ENCODE measurements at places on chromosomes 5 and 9. TPM values are rescaled to one million over a fixed set of nuclear protein-coding genes. Genes with fewer than 3 reads are reported as not detected.

Gene SMU1
- total RNA-seq: 16.1 TPM

Gene SPINK4
- not detected for total RNA-seq

Gene ISL1
- total RNA-seq: not detected

Gene DAB2
- total RNA-seq: 38.2 TPM

Gene MEIKIN
- total RNA-seq: not detected

Gene NMUR2
- not detected for total RNA-seq

GRCh38 chr5:548256-548655, 24.0 kb upstream of the SLC9A3 start:
- no peak overlapping the region for H3K4me3 ChIP-seq
- no peaks in the 10 kb centered on the region for H3K4me1 ChIP-seq
- H3K27ac ChIP-seq: no peak overlapping the region
- no peaks in the 10 kb centered on the region for H3K36me3 ChIP-seq
- no peak for DNase-seq

DNA sequence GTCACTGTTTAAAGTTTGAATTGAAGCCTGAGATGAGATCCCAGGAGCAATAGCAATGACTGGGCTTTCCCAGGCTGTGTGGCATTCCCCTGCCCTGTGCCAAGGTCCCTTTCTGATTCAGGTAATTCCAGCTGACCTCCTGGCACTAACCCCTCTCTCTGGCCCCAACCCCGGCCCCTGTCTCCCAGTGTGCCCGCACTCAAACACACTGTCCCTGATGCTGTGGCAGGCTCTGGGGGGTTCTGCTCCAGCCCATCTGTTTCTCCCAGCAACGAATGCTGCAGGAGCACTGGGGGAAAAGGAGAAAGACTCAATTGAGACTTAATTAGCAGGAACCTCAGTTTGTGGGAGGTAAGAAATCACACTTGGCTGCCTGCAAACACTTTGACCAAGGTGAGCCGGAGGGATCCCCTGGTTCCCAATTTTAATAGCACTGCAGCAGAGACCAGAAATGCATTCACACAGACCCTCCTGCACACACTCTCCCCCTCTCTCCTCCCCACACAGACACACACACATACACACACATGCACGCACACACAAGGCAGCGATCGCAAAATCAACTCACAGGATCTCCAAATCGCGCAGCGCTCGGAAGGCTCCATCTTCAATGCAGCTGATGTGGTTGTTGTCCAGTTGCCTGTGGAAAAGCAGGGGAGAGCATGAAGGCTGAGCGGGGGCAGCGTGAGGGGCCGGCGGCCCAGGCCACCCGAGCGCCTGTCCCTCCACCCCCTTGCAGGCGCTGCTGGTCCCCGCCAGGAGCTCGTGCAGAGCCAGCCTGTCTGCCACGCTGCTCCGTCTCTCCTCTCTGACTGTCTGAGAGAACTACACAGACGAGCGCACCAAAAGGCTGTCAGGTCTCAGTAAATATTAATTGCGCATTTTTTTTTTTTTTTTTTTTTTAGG, 265.1 kb upstream of the PANK3 start:
- no peak overlapping the region for H3K27ac ChIP-seq
- no peak for DNase-seq
- H3K27me3 ChIP-seq: no peaks in the 10 kb centered on the region
- no peaks in the 10 kb centered on the region for H3K4me1 ChIP-seq
- no peaks in the 10 kb centered on the region for H3K36me3 ChIP-seq

DNA sequence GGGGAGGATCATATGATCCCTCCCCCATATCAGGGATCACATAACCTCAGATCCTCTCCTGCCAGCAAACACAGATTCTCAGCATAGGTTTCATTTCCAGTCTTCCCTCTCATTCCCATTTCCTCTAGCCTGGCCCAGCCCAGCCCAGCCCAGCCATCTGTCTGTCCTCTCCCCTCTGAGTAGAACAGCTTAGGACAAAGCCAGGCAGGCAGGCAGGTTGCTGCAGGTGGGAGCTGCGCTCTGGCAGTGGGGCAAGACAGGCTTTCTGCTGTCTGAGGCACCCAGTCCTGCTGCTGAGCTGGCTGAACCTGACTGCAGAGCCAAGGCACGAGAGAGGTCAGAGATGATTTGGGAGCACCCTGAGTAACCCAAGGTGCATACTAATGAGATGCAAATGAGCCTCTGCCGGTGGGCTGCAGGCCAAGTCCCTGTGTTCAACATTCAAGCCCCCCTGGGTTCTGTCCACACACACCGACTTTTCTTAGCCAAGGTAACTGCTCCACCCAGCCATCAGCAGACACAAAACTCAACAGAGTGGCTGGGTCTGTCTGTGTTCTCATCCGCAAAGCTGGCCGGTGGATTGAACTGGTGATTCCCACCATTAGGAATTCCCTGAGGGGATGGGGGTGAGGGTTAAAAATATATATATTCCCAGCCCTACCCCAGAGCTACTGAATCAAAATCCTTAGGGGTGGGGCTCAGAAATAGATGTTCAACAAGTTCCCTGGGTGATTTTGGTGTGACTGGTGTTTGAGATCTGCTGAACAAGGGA, 9.1 kb downstream of the FAT2 start:
- DNase-seq: no peak
- H3K4me1 ChIP-seq: no peaks in the 10 kb centered on the region
- H3K27ac ChIP-seq: no peak overlapping the region
- no peaks in the 10 kb centered on the region for H3K36me3 ChIP-seq
- no peak overlapping the region for H3K4me3 ChIP-seq

- H3K27ac ChIP-seq: no peak overlapping the region
- no peaks in the 10 kb centered on the region for H3K27me3 ChIP-seq
- DNase-seq: no peak
These were observed 27.3 kb downstream of the F2RL2 start for GRCh38 chr5:76595755-76596481.

DNA sequence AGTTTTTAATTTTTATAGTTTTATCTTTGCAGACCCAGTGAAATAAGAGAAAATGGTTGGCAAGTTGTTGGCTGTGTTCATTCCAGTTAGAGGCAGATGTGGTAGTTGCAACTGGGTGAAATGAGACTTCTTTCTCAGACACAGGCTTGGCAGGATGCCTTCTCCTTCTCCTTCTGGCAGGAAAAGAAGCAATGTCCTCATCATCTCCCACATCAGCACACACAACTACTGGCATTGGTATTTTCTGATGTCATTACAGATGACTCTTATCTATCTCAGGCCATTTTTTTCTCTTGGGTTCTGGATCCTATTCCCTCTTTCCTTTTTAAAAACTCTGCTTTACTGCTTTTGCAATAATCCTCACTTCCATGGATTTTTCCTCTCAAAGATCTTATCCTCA, 103.3 kb upstream of the EDIL3 start:
- H3K27ac ChIP-seq: peak overlapping the region; percentile 24
- H3K4me3 ChIP-seq: no peak overlapping the region
- no peaks in the 10 kb centered on the region for H3K27me3 ChIP-seq
- H3K4me1 ChIP-seq: no peaks in the 10 kb centered on the region

DNA sequence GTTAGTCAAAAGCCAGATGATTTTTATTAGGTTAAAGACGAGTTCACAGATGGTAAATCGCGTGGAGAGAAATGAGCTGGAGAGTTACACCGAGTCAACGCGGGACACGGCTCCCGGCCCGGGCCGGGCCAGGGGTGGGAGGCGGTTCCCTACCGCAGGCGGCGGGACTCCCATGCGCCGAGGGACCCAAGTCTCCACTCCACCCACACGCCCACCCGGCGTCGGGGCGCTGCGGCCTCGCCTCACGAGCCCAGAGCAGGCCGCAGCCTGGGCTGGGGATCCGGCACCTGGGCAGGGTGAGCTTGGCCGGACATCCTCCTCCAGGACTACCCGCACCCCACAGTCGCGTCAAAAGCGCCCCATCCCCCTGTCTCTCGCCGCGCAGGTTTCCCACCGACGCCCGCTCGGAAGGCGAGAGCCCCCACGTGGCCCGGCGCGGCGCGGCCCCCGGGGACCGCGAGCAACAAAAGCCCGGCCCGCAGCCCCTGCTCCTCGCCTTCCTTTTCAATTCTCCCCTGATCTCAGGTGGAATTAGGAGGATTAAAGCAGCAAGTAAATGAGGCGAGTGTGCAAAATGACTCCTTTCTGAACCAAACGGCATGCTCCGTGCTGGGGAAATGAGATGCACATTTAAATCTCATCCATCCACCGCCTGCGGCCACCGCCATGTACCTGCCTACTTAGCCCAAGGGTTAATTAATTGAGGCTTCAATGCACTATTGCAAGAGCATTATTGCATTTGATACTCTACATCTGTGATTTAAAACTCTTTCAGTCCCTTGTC, 196.5 kb upstream of the TBCA start:
- H3K36me3 ChIP-seq: no peaks in the 10 kb centered on the region
- H3K4me3 ChIP-seq: peak overlapping the region; percentile 39
- H3K27ac ChIP-seq: no peak overlapping the region
- peaks cover 57% of the 10 kb centered on the region for H3K27me3 ChIP-seq

GRCh38 chr5:17075236-17075635, 139.1 kb upstream of the MYO10 start:
- no peak overlapping the region for H3K4me3 ChIP-seq
- no peaks in the 10 kb centered on the region for H3K27me3 ChIP-seq
- peaks cover 49% of the 10 kb centered on the region for H3K4me1 ChIP-seq
- no peak overlapping the region for H3K27ac ChIP-seq
- H3K36me3 ChIP-seq: no peaks in the 10 kb centered on the region
- DNase-seq: no peak

DNA sequence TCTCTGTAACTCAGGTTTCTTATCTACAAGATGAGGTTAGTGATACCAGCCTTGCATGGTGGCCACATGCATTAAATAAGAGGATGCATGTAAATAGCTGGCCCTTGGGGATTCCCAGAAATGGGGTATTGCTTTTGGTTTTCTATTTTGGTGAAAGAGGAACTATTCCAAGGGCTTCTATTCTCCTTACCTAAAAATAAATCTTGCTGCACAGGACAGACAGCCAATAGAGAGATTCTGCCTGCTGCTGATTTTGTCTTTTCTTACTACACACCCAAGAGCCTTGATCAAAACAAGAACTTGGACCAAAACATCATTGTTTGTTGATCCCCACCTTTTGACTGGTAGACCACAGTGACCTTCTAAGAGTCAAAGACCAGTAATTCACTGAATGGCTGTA, 161.8 kb downstream of the PJA2 start:
- H3K27me3 ChIP-seq: no peaks in the 10 kb centered on the region
- DNase-seq: no peak
- no peak overlapping the region for H3K27ac ChIP-seq
- H3K36me3 ChIP-seq: no peaks in the 10 kb centered on the region

DNA sequence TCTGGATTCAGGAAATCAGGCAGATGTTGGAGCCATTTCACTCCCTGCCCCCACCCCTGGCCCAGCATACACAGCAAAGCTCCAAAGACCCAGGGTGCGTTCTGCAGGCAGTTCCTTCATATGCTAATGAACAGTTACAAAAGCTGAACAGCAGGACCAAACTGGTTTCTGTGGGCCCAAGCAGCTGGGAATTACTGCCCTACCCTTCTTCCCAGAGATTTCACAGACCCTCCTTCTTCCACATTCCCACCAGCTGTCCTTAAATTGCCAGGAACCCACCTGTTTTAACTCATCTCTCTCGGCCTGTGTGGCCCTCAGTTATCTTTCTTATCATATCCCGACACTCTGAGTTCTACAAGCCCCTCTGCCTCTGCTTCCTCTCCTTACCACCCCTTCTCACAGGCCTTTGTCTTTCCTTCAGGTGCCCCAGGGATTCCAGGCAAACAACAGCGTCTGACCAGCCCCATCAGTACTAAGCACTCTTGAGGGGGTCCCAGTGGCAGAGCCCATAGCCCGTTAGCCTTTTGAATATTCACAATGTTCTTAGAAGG, 10.6 kb upstream of the F2RL1 start:
- H3K4me3 ChIP-seq: no peak overlapping the region
- H3K27me3 ChIP-seq: no peaks in the 10 kb centered on the region

DNA sequence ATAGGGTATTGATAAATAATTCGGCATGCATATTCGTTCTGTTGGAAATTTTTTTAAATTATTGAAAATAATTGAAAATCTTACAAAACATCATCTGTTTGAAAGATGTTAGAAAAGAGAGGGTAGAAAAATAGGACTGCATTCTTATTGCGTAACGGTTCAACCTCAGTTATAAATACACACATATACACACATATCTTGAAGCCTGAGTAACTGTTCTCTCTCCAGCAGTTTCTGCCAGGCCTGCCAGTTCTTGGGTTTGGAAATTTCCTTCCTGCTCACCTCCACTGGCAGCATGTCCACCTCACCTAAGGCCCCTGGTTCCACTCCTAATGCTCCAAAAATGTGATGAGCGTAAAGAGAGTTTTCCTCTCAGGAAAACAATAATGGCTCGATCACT, 9.1 kb downstream of the SPATA31E1 start:
- no peak for DNase-seq
- no peak overlapping the region for H3K4me3 ChIP-seq
- no peak overlapping the region for H3K27ac ChIP-seq
- no peaks in the 10 kb centered on the region for H3K4me1 ChIP-seq

DNA sequence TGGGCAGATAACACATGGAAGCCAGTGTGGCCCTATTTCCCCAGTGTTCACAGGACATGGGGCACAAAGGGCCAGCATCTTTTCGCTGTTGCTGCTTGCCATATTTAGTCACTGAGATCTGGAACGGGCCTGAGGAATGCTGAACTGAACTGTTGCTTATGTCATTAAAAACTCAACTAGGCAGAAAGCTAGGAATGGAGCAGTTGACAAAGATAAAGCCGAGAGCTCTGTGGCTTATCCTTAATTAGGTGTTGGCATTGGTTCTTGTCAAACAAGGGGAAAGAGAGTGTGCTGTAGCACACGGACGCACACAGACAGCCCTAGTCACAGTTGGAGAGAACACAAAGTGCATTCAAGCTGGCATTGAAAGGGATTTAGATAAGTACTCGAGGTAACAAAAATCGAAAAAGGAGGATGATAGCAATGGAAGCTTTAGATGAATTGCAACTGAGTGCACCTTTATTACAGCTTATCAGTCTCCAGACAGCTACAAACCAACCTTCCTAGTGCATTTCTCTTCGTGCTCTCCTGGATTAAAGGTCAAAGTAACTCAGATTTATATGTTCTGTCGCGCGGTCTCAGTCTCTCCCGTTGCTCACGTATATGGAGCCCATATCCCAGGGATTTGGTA, 450.2 kb upstream of the ZNF608 start:
- H3K27me3 ChIP-seq: no peaks in the 10 kb centered on the region
- H3K4me1 ChIP-seq: peaks cover 28% of the 10 kb centered on the region
- no peaks in the 10 kb centered on the region for H3K36me3 ChIP-seq

- no peaks in the 10 kb centered on the region for H3K27me3 ChIP-seq
- no peak overlapping the region for H3K4me3 ChIP-seq
- peak overlapping the region; percentile 58 for H3K27ac ChIP-seq
- peak; percentile 56 for DNase-seq
- H3K36me3 ChIP-seq: no peaks in the 10 kb centered on the region
- H3K4me1 ChIP-seq: peaks cover 26% of the 10 kb centered on the region
These were observed 102.5 kb upstream of the PANK3 start for GRCh38 chr5:168681556-168682183.

Data from heart right ventricle (tissue), 16 donors.